OCI-LY7 (cell line): ENCODE measurements at places on chromosomes 11 and 22.
A peak's percentile ranks its signal among the peaks of the same experiment; 100 is the strongest.

GRCh38 chr22:44407987-44408828 lies 89.8 kb downstream of the RTL6 start:
- DNase-seq: no peak

DNA sequence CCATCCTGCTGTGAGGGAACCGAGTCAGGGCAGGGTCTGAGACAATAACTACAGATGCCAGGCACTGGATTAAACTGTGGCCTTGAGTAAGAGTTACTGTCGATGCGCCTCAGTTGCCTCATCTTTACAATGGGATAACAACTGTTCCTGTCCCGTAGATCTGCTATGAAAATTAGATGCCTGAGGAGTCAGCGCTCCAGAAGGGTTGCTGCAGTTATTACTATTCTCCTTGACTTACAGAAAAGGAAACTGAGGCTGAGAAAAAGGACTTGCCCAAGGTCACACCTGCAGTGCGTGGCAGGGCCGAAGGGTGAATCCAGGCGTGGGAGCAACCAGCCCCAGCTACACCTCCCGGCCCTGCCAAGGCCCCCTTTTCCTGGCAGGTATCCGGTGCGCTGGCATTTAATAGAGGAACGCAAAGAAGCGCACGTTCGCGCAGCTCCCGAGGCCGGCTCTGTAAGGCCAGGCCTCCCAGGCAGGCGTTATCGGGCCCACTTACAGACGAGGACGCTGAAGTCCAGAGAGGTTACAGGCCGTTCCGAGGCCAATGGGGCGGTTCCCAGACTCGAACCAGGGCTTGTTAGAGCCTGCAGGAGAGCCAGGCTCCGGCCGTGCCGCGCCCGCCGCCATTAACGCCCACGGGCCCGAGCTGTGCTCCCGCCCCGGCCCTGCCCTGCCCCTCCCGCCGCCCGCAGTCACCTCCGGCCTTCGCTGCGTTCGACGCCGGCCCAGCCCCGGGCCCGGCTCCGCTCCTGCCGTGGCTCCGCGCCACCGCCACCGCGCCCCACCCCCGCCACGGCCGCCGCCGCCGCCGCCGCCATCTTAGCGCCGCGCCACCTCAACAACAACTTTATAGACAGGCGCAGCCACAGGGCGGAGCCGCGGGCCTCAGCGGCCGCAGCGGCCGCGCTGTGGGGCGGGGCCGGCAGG lies at the start of gene C11orf68:
Gene C11orf68 (minus strand): TSS at position 852 of the 930 bp plus-strand sequence. CDS start 31 bp downstream, at position 821.
- no peak for DNase-seq

GRCh38 chr11:125975634-125976033 lies 29.8 kb downstream of the VSIG10L2 start:
- DNase-seq: no peak

DNA sequence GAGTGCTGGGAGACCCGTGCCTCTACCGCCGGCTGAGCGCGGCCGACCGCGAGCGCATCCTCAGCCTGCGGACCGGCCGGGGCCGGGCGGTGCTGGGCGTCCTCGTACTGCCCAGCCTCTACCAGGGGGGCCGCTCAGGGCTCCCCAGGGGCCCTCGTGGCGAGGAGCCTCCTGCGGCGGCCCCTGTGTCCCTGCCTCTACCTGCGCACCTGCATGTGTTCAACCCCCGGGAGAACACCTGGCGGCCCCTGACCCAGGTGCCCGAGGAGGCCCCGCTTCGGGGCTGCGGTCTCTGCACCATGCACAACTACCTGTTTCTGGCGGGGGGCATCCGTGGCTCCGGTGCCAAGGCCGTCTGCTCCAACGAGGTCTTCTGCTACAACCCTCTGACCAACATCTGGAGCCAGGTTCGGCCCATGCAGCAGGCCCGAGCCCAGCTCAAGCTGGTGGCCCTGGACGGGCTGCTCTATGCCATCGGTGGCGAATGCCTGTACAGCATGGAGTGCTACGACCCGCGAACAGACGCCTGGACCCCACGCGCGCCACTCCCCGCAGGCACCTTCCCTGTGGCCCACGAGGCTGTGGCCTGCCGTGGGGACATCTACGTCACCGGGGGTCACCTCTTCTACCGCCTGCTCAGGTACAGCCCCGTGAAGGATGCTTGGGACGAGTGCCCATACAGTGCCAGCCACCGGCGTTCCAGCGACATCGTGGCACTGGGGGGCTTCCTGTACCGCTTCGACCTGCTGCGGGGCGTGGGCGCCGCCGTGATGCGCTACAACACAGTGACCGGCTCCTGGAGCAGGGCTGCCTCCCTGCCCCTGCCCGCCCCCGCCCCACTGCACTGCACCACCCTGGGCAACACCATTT lies 3.5 kb downstream of the KLHDC7B start:
- DNase-seq: peak; percentile 21

GRCh38 chr11:13896981-13897353 lies 65.6 kb upstream of the SPON1 start:
- DNase-seq: peak; percentile 40

DNA sequence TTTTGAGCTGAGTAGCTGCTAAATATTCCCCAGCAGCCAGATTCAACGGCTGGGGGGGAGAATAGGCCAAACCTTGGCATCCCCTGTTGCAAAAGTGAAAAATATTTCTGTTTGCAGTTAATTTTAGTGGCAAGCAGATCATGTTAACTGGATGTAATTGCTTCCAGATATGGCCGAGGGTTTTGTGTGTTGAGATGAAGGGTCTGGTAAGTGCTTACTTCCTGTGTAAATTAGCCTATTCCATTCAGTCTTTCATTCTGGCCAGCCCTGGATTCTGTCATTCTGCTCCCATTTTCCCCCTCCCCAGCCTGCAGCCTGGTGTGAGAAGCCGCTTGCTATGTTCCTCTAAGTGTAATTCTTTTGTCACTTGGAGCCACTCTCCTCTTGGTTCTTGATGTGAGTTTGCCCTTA lies 17.4 kb downstream of the ZBTB16 start:
- no peak for DNase-seq

- no peak for DNase-seq
These were observed 4.3 kb upstream of the FLI1 start for GRCh38 chr11:128689591-128689947.

GRCh38 chr11:122097419-122098001 lies 18.5 kb downstream of the BLID start:
- no peak for DNase-seq

- DNase-seq: peak; percentile 79
These were observed 22.2 kb upstream of the UBASH3B start for GRCh38 chr11:122633219-122633829.

DNA sequence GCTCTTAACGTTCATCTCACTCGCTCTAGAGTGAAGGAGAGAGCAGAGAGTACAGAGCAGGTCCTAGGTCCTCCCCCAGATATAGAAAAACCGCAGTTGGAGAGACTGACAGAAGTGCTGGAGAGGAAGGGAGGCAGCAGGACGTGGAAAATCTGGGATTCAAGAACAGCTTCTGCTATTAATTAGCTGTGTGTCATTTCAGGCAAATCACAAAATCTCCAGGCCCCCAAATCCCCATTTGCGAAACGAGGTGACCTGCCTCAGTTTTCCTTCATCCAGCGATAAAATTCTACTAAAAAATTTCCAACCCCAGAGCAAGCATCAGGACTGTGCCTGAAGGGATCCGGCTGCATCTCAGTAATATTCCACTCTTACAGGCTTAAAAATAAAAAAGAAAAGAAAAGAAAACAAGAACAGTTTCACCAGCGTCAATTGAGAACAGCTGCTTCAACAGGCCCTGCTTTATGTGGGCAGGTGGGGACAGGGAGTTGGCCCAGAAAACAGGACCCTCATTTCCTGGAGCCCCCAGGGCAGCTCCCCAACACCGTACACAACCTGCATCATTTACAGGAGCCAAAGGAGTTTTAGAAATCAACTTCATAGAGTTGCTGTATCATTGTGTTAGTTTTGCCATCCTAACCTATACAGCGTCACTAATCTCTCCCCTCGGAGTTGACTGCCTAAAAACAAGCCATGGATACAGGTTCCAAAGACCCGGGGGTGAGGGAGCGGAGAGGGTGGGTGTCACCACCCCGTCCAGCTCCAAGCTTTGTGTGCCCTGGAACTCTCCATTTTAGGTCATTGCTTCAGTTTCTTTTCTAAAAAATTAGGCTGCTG lies 2.3 kb upstream of the MALAT1 start:
- DNase-seq: no peak

- peak; percentile 60 for DNase-seq
These were observed 1.0 kb upstream of the ZNF143 start for GRCh38 chr11:9459667-9460321.

- DNase-seq: peak; percentile 7
These were observed 48.2 kb downstream of the RTN4R start for GRCh38 chr22:20219667-20220628.

DNA sequence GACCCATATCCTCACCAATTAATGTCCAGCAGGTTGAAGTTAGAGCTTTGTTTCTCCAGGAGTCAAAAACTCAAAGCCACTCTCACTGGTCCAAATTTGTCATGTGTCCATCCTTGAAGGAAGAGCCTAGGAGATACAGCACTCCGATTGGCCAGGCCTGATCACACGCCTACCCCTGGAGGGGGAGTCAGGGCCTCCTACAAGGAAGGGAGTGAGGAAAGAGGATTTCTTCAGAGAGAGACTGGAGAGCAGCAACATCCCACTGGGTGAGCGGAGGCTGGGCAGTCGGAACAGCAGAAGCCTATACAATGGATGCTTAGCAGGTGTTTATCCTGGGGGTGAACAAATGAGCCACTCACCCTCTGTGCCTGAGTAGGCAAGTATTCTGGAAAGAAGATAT lies 113.9 kb downstream of the TRIM29 start:
- no peak for DNase-seq

DNA sequence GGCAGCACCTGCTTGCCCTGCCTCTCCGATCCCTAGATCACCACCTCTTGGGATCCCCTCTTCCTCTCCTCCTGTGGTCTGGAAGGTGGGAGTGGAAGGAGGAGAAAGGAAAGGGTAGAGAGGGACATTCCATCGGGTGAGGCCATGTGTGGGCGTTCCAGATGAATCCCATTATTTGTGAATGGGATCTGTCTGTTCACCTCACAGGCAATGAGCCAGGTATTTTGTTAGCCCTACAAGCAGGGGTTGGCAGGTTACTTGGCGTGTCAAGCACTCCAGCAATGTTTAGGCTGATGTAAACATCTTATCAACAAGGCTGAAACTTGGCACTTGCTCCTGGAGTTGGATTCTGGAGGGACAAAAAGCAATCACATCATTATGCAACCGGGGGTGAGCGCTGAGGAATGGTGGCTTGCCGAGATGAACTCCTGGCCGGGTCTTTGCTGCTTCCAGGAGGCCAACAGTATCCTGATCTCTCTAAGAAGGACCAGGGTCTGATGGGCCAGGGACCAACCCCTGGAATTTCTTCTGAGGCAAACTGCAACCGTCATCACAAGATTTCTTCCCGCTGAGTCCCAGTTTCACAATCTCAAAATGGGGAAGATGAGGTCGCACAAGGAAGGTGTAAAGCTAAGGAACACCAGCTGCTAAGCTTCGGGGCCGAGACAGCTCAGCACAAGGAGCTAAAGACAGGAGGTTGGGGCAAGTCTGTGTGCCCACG lies 7.8 kb downstream of the ADAMTS8 start:
- DNase-seq: no peak

DNA sequence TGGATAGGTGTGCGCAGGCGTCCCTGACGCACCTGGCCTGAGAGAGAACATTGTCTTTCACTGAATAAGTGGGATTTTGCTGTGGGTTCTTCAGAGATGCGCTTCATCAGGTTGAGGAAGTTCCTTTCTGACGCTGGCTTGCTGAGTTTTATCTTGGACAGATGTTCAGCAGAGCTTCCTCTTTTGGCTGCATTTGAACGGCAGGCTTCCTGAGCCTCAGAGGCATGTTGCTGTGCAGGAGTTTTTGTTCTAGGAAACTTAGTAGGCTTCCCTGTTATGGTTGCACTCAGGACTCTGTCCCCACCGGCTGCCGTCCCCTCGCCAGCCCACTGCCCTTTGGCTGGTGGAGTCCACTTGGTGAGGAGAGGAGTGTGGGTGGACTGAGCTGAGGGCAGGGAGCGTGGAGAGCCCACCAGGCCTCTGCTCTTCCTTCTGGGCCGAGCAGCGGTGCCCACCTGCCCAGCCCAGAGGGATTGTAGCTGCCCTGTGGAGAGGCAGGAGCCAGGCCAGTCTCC lies 17.2 kb downstream of the FRMD8 start:
- peak; percentile 94 for DNase-seq

DNA sequence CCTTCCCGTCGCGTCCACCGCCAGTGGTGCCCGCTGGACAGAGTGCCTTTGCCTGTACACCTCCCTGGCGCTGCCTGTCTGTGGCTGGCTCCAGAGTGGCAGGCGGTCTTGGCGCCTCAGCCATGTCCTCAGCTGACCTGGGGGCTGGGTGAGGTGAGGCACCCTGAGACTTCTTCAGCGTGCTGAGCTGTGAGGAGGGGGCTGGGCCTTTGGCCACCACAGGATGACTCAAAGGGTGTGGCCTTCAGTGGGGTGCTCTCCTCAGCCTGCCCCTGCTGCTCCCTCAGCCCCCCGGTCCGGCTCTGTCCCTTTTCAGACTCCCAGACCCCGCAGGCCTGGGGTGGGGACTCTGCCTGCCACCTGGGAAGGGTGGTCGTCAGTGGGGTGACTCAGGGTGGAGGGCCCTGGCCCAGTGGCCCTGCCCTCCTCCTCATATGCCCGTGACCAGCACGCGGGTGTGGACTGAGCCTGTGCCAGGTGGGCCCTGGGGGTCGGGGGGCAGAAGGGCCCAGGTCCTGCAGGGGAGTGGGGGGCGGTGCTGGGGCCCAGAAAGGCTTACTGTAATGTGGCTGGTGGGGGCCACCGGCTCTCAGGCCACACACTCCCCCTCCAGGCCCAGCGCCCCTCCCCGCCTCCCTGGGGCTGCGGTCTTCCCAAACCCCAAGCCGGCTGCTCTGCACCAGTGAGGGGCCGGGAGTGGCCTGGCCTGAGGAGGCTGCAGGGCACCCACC lies 15.9 kb downstream of the CRELD2 start:
- DNase-seq: no peak

GRCh38 chr11:24664399-24664798 lies 167.5 kb downstream of the LUZP2 start:
- DNase-seq: no peak

GRCh38 chr11:114914231-114915005 lies 236.1 kb downstream of the NXPE2 start:
- DNase-seq: no peak

GRCh38 chr11:71927820-71928736 lies at the start of gene XNDC1N:
TSS of gene XNDC1N (minus strand) at chr11:71928594. CDS start at chr11:71923353, 5,241 bp downstream.
- DNase-seq: peak; percentile 92

- no peak for DNase-seq
These were observed 8.8 kb downstream of the UPB1 start for GRCh38 chr22:24503843-24504338.

DNA sequence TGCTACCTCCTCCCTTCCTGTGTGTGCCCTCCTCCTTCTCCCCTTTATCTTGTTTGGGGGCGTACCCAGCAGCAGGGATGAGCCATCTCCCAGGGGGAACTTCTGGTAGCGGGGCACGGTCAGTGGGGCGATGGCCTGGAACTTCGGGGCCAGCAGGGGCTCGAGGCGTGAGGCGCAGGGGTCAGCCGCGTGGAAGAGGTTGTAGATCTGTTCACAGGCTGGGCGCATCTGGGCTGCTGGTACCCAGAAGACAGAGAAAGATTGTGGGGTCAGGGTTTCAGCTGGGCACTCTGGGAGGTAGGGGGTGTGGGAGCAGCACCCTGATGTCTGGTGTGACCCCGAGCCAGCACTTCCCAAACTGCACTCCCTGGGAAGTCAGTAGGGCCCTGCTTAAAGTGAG lies 9.1 kb downstream of the PITPNM1 start:
- no peak for DNase-seq
